ENCODE measurements at places on chromosomes 1 and 21.

GRCh38 chr1:94463765-94464330 is 45.7 kb downstream of the ABCD3 start:
- peak; percentile 50 for DNase-seq

DNA sequence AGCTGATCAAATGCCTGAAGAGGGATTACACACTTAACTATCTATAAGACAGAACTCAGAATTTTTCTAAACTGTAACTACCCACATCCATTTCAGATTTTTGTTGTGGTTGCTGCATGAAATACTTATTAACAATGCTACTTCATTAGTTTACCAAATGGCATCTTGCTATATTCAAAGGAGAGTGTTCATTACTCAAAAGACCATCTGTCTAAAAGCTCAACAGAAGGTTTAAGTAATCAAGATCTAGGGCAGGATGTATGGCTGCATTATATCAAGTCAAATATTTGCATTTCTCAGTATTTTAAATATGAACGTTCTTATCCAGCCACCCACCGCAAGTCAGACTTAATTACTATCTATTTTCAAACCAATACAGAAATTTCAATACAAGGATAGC is 79.9 kb downstream of the SIPA1L2 start:
- DNase-seq, result no peak

- no peak for DNase-seq
Observed at GRCh38 chr1:116172666-116173065, 61.5 kb downstream of the MAB21L3 start.

GRCh38 chr1:53259932-53260331 is 21.6 kb upstream of the MAGOH start:
- no peak for DNase-seq

- no peak for DNase-seq
Observed at GRCh38 chr1:166040202-166040997, 126.4 kb downstream of the FAM78B start.

DNA sequence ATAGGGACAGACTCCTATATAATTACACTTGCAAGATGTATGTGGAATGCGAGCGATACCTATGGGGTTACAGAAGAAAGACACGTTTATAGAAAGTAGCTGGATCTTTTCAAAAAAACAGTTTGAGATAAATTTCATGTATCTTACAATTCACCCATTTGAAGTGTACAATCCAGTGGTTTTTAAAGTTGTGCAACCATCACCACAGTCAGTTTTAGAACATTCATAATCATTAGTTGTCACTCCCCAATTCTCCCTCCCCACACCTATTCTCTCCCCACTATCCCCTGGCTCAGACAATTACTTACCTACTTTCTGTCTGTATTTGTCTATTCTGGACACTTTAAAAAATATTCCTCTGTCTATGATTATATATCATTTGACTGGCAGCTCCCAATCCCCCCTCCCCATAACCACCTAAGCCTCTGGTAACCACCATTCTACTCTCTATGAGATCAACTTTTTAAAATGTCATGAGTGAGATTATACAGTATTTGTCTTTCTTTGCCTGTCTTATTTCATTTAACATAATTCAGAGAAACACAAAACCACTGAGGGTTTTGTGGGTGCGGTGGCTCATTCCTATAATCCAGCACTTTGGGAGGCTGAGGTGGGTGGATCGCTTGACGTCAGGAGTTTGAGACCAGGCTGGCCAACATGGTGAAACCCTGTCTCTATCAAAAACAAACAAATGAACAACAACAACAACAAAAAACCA is 39.1 kb downstream of the MRPS6 start:
- DNase-seq, result no peak

- DNase-seq, result no peak
Observed at GRCh38 chr1:61436016-61436415, 288.9 kb downstream of the TM2D1 start.

DNA sequence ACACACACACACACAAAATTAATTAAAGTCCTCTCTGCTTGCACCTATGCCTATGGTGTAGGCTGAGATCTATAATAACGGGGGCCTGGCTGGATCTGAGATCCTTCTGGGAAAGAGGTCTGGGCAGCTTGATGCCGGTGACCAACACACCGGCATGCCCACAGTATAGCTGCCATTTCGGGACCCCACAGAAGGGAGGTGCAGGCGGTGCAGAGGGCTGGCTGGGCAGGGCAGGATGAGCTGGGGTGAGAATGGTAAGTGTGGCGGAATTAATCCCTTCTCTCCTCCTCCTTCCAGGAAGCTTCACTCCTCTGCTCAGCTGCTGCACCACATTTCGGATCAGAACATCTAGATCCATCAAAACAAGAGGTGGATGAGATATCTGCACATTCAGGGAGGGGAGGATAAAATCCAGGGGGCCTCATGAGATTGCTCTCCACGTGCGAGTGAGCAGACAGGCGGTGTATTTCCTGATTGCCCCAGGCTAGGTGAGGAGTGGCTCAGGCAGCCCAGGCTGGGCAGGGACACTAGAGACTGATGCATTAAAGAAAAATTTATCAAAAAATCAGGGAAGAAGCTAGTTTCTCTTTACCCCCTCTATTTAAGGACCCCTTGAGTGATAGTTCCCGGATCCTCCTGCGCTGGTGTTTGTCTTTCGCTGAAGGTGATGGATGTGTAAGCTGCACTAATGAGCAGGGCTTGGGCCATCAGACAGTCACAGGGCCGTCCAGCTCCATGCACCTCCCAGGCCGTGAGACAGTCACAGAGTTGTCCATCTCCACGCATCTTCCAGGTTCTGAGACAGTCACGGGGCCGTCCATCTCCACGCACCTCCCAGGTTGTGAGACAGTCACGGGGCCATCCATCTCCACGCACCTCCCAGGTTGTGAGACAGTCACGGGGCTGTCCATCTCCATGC is 449.9 kb downstream of the PTPRU start:
- no peak for DNase-seq

DNA sequence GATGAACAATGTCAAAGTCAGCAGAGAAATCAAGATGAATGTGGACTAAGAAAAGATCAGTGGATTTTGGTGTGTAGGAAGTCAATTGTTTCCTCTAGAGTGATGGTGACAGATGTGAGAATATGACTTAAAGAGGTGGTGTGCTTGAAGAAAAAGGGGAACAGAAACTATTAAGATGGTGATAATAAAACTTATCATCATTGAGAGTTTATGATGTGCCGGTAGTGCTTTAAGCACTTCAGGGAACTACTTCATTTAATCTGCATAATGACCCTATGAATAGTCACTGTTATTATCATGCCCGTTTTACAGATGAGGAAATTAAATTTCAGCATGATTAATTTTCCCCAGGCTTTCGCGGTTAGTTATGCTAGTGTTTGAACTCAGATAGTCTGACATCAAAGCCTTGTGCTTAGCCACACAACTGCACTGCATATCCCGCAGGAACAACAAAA is 246.9 kb upstream of the LRRC7 start:
- no peak for DNase-seq

DNA sequence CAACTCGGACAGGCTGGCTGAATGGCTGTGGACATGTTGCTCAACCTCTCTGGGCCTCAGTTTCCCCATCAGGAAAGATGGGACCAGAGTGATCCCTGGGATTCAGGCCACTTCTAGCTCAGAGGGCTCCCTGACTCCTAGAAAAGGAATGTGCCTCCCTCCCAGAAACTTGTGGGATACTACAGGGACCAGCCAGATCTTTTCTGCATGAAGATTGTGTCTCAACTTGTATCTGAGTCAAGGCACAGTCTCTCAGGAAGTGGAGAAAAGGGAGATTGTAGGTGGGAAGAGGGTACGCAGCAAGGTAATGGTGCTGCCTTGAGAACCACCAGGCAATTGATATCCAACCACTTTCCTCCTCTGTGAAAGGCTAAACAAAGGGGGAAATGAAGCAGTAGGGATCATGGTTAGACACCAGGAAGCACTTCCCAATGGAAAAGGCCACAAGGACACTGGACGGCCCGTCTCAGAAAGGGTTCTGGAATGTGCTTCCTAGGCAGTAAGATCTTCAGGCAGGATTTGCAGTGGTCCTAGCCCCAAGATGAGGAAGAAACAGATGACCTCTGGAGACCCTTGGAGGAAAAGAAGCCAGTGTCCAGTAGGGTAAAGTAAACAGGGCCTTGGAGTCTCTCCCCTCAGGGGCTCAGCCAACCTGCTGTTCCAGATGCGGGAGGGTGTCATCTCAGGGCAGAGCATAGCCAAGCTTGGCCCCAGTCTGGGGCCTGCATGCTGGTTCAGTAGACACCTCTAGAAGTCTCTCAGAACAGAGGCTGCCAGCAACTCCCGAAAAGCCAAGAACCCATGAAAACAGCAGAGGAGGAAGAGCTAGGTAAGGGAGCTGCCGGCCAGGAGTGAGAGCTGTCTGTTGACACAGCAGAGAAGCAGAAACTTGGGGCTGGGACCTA is 16.8 kb downstream of the IFFO2 start:
- no peak for DNase-seq

GRCh38 chr21:35226968-35227744 is 178.1 kb upstream of the RUNX1 start:
- DNase-seq, result peak; percentile 13

DNA sequence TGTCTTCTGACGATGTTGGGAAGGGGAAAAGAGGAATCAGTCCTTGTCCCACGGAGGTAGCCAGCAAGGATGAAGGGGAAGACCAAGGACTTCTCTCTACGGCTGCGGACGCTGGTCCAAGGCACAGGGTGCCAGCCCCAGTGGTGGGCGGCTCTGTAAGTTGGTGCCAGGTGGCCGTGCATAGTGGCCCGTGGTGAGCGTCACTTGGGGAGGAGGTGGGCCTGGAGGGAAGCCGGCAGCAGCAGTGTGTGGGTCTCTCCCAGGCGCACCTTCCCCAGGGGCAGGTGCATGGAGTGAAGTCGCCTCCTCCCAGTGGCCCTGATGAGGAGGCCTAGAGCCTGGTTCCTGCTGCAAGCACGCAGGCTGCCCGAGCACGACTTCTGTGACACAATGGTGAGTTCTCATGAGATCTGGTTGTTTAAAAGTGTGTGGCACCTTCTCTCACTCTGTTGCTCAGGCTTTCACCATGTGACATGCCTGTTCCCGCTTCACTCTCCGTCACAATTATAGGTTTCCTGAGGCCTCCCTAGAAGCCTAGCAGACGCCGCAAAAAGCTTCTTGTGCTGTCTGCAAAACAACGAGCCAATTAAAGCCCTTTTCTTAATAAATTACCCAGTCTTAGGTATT is 43.6 kb upstream of the TIAM1 start:
- DNase-seq, result no peak

DNA sequence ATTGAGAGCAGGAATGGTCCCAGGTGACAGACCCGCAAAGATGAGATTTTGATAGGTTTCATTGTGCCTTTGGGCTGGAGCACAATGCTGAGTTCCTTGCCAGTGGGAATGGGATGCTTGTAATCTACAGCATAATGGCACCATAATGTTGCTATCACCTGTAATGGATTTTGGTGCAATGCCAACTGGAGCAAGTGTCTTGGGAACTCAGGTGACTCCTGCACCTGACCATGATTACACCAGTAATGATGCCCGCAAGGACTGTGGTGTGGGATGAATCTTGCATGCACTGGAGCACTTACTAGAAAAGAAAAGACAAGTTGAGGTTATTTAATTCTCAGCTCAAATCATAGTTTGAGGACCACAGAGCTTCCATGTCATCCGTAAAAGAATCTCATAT is 96.7 kb downstream of the PTPRU start:
- no peak for DNase-seq

GRCh38 chr1:42940851-42941639 is 17.6 kb downstream of the SLC2A1 start:
- DNase-seq, result peak; percentile 71

DNA sequence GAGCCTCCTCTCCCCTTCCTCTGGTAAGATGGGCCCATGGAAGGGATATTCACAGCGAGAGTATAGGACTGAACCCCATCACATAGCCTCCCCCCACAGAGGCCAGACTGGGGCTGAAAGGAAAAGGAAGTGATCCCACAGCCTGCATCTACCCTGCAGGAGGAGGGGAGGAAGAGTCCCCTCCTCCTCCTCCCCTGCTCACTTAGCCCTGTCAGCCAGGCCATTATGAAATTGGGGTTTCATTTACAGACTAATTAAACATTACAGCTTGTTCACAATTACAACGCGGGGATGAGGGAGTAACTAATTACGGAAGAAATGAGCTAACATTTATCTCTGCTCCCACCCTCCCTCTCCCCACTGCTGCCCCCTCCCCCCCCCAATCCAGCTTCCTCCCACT is 25.4 kb downstream of the DMAP1 start:
- DNase-seq, result no peak

- peak; percentile 51 for DNase-seq
Observed at GRCh38 chr1:42943166-42943565, 15.5 kb downstream of the SLC2A1 start.

GRCh38 chr1:245710961-245711903 is 556.4 kb downstream of the KIF26B start:
- DNase-seq, result no peak

GRCh38 chr1:237270353-237270752 is 228.4 kb downstream of the RYR2 start:
- DNase-seq, result no peak

GRCh38 chr1:41862384-41863221 is 56.1 kb downstream of the HIVEP3 start:
- DNase-seq, result peak; percentile 83

GRCh38 chr1:60583696-60584095 is 498.7 kb upstream of the NFIA start:
- no peak for DNase-seq

GRCh38 chr1:115056395-115056798 is 26.8 kb downstream of the TSHB start:
- peak; percentile 41 for DNase-seq

- DNase-seq, result peak; percentile 96
Observed at GRCh38 chr1:232634096-232634495, 4.2 kb upstream of the SIPA1L2 start.

GRCh38 chr1:109274533-109275476 is 8.1 kb downstream of the PSRC1 start:
- no peak for DNase-seq

GRCh38 chr1:178324003-178324402 is 172.8 kb downstream of the CLEC20A start:
- DNase-seq, result no peak

DNA sequence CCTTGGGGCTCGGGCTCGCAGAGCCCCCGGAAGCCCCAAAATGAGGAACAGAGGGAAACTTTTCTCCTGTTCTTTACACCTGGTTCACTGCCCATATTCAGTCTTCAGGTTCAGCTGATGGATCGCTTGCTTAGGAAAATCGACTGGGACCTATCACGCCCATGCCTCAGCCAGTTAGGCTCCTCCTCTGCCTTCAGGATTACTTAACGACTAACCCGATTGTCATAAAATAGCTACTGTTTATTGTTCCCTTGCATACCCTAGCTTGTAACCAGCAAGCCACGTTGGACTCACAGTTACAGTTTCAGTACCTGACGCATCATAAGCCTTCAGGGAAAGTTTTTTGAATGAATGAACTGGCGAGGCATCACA is 692 bp downstream of the TARDBP start:
- no peak for DNase-seq
